ENCODE measurements at places on chromosomes 3 and 15.

DNA sequence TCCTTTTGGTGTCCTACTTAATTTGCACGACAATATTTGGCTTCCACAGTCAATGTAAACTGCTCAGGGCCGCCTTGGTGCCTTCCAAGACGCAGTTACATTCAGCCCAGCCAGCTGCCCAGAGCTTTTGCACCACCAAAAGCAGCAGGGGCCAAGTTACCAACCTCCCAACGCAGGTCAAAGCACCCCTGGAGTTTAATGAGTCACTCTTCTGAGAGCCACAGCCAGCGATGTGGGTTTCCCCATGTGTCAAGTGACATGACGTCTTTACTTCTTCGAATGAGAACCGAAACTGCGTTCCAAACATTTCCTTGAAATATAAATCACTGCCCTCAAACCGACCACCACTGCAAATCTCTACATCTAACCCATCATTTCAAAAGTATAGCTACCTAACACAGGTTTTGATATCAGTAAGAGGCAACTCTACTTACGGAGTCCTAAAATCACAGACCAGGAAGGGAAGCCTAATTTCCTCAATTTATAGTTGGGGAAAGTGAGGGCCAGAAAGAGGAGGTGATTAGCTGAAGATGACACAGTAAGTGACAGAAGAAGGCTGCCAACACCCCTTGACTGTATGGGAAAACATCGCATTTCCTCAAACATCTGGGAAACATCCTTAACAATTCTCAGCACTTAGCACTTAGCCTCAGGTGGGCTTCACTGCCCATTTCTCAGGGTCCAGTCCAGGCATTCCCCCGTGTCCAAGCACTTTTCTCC, 24.5 kb downstream of the MB21D2 start:
- no peak for DNase-seq

- no peak for DNase-seq
Observed at GRCh38 chr3:38011111-38011510, 18.3 kb downstream of the PLCD1 start.

- DNase-seq: no peak
Observed at GRCh38 chr3:142652826-142653292, 56.7 kb downstream of the PLS1 start.

GRCh38 chr3:132622761-132623160, 25.7 kb downstream of the ACKR4 start:
- DNase-seq: no peak

DNA sequence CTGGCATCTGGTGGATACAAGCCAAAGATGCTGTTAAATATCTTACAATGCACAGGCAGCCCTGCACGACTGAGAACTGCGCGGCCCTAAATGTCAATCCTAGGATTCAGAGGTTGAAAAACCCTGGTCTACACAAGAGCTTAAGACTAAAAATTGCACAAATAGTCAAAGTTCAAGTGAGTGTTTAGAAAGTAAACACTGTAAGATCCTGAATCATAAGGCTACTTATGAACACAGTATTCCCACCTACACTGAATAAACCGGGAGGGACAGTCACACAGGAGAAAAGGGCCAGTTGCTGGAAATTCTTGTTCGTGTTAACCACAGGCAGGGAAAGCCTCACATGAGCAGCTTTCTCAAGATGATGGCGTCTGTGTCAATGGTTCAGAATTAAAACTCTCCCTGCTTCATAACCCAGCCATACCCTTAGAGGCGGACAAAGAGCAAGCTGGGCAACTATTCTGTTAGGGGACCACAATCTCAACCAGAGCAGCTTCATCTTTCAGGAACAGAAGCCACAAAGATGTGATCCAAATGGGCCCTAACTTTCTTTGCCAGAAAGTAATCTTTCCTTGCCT, 37.7 kb downstream of the LRIG1 start:
- DNase-seq: no peak

DNA sequence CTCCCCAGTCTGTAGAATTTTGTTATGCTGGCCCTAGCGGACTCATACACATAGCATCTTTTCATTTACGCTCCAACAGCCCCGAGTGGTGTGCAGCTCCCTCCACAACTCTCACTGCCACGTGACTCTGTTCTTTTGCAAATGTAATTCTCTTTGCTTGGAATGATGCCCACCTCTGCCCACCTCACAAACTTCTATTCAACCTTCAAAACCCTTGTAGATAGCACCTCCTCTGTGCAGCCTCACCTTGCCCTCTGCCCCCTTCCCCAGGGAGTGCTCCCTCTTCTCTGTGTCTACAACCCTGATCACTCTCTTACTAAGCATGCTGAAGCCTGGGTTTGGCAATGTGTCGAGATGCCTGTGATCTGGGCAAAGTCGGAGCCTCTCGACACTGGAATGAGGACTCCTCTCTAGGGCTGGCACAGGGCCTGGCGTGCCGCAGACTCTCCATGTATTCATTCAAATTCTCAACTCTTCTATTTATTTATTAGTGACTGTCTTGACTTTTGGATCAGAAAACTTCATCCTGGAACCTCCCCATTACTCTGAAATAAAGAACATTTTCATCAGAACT, 73.5 kb downstream of the MGLL start:
- no peak for DNase-seq

DNA sequence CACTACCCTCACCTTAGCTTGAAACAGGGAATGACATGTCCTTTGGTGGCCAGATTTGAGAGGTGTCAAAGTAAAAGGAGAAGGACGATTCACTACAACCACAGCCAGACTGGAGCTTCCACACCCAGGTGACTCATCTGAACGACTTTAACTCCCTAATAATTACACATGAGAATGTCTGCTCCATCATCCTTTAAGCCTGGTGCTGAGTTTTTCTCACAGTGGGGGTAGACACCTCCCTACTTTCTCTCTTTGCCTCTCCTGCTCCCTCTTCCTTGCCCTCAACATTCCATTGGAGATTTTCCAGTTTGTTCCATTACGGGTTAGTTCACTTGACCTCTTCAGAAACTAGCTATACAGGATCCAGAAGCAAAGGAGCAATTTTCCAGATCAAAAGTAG, 154.3 kb upstream of the BHLHE40 start:
- DNase-seq: no peak

- peak; percentile 91 for DNase-seq
Observed at GRCh38 chr3:63343674-63344073, 65.6 kb downstream of the SYNPR start.

DNA sequence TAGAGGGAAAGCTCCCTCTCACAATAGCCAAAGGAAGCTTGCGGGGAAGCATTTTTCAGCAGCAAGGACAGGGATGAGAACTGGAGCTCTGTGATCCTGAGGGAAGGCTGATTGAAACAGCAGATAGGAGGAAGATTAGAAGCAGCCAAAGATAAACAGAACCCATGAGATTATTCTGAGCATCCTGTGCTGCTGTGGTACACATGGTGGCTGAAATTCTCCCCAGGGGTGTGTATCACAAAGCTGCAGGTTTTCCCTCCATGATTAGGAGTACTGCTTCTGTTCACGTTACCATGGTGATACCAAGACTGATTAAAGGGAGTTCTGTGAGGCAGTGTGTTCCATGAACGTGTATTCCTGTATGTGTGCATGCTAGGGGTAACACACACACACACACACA, 30.3 kb upstream of the PSMD6 start:
- no peak for DNase-seq

DNA sequence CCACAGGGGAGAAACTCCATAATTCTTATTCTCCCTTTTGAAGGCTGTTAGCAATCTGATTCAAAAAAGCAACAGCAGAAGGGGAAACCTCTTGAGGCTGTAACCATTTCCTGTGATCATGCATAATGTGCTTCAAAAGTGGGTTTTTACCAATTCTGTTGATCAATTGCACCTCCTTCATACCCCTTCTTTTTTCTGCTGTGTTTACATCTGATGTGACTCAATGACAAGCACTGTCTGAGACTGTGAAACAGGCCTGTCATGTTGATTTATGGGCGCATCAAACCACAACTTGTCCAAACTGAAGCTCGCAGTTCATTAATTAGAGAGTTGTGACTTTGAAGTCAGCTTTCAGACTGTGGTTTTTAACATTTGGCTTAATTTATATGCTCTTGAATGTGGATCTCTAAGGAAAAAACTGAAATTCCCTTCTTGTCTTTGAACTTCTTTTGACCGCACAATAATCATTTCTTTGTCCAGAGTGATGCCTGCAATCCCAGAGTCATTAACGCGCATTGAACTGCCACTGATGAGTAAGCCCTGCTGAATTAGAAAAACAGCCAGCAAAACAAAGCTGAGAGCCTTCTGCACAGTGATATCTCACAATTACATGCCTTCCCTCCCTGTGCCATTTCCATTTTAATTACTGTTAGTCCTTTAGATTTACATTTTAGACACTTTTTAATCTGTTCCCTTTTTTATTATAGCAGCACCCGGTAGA, 532.8 kb downstream of the FOXP1 start:
- DNase-seq: no peak

DNA sequence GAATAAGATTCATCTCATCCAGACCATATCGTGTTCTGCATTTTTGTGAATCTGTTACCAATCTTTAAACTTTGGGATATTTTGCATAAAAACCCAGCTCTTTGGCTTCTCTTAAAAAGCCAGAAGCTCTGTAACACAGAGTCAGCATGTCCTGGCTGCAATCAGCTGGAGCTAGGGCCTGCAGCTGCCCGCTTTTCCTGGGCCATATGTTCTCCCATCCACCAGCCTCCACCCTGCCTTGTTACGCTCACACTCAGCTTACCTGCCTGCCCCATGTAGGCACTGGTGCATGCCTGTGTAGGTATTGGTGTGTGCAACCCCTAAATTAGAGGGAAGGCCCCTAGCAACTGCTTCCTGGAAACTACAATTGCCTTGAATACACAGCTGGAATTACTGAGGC, 48.2 kb downstream of the CRYGS start:
- DNase-seq: no peak

DNA sequence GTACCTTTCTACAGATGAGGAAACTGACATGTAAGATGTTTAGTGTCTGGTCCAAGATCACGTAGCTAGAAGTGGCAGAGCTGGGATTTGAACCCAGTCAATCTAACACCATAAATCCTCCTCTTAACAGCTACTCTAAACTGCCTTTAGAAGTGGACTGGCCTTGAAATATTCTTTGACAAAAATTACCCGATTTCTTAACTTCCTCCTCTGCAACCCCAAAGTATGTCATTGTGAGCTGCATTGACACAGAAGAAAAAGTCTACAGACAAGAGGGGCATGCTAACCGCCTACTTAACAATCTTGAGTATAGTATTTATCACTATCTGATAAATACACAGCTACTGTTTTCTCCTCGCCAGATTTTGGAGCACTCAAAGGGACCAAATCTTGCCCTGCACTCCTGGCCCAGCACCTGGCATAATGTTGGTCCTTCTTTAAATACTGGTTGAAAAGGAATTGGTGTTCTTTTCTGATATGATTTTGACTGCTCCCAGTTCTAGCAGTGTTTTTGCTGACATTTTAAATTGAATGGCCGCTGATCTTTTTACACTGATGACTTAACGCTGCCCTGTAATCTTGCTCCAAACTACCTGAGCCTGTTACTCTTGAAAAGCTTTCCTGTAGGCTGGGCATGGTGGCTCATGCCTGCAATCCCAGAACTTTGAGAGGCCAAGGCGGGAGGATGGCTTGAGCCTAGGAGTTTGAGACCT, 36.9 kb downstream of the ITPR1 start:
- DNase-seq: no peak

DNA sequence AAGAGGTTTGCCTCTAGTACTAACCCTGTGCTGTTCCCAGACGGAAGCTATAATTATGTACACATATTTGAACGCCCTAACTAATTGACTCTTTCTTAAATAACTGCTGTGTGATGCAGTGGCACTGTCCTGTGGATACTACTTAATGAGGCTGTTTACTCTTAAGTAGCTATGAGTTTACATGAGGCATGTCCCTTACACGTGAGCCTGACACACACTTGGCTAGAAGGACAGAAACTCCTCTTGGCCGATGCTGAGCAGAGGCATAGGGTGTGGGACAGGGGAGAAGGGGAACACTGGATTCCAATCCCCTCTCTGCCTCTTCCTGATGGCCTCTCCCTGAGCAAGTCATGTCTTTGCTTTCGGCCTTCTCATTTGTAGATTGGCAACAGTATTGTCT, 21.9 kb downstream of the EHD4 start:
- DNase-seq: no peak

GRCh38 chr3:172061724-172062184, 22.4 kb downstream of the FNDC3B start:
- DNase-seq: no peak

DNA sequence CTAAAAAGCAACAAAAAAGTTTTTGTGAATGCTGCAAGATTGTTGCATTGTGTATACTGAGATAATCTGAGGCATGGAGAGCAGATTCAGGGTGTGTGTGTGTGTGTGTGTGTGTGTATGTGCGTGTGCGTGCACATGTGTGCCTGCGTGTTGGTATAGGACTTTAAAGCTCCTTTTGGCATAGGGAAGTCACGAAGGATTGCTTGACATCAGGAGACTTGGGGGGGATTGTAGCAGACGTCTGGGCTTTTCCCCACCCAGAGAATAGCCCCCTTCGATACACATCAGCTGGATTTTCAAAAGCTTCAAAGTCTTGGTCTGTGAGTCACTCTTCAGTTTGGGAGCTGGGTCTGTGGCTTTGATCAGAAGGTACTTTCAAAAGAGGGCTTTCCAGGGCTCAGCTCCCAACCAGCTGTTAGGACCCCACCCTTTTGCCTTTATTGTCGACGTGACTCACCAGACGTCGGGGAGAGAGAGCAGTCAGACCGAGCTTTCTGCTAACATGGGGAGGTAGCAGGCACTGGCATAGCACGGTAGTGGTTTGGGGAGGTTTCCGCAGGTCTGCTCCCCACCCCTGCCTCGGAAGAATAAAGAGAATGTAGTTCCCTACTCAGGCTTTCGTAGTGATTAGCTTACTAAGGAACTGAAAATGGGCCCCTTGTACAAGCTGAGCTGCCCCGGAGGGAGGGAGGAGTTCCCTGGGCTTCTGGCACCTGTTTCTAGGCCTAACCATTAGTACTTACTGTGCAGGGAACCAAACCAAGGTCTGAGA, 4.7 kb downstream of the BHLHE40 start:
- DNase-seq: no peak

DNA sequence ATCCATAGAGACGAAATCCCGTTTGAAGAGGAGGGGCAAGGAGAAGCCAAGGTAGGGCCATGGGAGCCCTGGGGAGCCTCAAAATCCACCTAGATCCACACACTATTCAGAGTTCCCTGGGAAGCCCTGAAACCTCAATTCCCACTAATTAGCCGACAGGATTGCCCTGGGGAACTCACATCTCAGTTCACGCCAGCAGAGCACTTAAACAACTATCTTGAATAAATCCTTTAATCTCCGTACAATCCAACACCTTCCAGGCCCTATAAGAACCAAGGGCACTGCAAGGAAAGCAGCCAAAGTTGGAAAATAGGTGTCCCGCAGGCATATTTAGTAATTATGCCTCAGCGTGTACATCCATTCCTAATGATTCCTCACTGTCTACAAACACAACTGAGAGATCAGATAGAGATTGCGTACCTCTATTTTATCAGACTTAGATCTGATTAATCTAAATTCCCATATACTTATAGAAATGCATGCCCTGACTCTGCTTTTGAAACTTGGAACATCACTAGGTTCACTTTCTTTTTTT, 25.6 kb upstream of the EIF4A2 start:
- DNase-seq: no peak
